ENCODE measurements at places on chromosomes 5 and 9. TPM values are rescaled to one million over a fixed set of nuclear protein-coding genes. Genes with fewer than 3 reads are reported as not detected.

- no peak for DNase-seq
Observed at GRCh38 chr5:97151370-97151769, 9.0 kb upstream of the LIX1 start.

C5orf52 gene
- total RNA-seq: not detected

DNA sequence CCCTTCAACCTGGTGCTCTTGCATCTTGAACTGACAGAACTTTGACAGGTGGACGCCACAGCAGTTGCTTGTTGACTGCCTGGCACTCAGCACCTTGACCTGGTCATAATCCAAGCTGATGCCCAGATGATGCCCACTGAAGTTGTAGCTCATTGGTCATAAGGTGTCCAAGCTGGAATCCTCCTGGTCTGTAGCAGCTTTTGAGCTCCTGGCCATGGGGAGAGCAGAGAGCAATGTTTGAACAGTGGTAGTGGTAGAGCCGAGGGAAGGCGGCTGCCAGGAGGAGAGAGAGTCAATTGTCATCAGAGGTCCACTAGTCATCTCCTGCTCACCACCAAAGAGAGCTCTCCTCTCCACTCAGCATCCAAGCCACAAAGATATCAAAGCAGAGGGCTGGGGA is 23.3 kb downstream of the CSF2 start:
- DNase-seq: no peak

DNA sequence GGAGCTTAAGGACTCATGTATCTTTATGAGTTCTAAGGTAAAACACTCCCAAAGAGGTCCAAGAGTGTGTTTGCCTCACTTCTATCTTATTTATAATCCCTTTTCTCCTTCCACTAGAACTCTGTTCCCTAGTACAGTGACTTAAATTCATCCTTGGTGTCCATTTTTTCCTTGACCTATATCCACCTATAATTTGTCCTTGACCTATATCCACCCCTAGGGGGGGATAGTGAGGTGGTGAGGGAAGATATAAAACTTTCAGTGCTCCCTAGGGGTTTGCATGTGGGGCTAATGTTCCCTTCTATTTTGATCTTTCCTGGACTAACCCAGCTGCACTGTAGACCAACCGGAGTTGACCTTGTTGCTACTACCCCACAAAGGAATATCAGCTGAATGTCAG is 83.5 kb upstream of the GNAQ start:
- DNase-seq: no peak

ELL2 gene
- total RNA-seq: 123 TPM

RNF183 gene
- not detected for total RNA-seq

LCN12 gene
- total RNA-seq: not detected

DNA sequence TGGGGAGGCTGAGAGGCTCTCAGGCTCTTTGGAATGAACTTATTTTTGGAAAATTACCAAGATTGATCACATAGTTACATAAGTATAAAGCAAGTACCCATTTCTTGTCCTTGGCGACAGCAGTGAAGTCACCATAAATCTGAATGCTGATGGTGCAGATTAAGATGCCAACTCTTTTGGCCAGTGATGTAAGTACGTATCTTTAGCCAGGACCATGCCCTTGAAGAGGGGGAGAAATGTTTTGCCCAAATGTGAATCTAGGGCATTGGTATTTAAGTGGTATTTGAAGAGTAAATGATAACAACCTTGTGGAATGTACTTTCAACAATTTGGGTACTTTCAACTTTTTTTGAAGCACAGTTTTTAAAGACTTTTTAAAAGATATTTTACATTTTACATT is 68.2 kb upstream of the RAD23B start:
- DNase-seq: no peak

DNA sequence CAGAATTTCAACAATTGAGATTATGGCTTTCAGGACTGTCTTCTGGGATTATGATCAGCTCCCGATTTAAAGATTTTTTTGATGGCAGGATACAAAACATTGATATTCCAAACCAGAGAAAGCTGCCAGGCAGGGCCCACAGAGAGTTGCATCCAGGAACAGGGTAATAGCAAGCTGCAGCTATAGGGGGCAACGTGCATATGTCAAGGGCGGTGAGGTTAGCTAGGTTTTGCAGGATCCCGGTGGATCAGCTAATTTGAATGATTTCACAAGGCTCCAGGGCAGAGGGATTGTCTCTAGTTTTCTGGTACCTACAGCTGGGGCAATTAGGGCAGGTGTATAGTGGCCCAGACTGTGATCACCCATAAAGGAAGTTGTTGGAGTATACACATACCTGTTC is 339.4 kb downstream of the CHSY3 start:
- DNase-seq: no peak

GRCh38 chr5:96033116-96033515 is 71.5 kb upstream of the ELL2 start:
- no peak for DNase-seq

DNA sequence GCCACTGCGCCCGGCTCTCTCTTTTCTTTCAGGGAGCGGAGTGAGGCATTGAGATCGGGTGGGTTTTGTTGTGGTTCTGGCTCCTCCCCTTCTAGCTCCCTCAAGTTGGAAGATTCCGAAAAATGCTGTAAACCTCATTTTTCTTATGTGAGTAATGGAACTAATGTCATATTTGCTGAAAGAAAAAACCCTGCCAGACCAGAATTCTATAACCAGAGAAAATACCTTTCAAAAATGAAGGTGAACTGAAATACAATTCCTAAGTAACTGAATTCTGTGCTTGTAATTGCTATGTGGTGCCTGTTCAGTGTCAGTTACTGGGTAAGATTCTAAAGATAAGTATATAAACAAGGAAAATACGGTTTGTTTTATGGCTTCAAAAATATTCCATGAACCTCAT is 30.9 kb upstream of the CDK20 start:
- no peak for DNase-seq

TMEFF1 gene
- total RNA-seq: 0.57 TPM

- DNase-seq: no peak
Observed at GRCh38 chr5:144333336-144333920, 162.8 kb downstream of the KCTD16 start.

DNA sequence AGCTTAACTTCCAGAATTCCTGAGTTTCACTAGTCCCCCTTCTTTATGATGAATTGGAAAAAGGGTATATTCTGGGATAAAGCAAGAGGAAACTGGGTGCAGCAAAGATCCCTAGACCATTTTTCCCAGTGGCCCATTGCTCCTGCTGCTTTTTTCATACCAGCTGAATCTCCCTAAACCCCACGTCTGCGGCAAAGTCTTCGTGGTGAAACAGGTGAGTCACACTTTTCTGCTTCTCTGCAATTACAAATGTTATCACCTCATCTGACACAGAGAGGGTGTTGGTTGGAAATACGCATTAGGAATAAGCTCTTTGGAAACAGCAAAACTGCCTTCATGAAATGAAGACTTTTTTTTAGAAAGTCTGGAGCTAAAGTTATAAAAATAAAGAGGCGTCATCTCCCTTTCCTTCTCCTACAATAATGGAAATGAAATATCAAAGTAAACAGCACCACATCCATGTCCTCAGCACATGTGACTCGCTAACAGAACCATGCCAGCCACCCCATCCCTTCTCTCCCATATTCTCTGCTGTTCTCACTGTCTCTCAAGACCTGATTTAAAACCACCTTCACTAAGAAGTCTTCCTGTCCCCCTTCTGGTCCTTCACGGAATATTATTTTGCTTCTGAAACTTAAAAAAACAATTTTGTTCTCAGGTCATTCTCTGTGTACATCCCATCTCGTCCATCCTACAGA is 39.5 kb upstream of the GLRX start:
- DNase-seq: no peak

PCDHB16 gene
- total RNA-seq: 1.3 TPM

PRDM9 gene
- total RNA-seq: not detected

GRCh38 chr9:21744841-21745240 is 57.6 kb upstream of the MTAP start:
- DNase-seq: no peak

FBP2 gene
- not detected for total RNA-seq

DDX4 gene
- not detected for total RNA-seq

DNA sequence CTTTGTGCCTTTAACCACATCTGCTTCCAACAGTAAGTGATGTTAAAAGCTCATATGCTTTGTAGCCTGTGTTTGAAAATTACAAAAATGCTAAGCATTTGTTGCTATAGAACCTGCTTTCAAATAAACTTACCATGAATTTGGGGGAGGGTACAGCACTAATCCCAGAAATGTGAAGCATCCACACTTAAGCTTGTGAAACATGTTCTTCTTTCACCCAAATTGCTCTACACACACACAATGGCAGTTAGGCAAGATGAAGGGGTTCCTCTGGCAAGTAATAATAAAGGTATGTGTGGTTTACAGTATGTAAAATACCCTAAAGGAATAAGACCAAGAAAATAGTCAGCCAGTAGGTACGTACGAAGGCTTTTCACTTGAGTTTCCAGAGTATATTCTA is 165.6 kb downstream of the SMARCA2 start:
- DNase-seq: no peak

- no peak for DNase-seq
Observed at GRCh38 chr9:23766613-23767012, 59.4 kb downstream of the ELAVL2 start.

DNA sequence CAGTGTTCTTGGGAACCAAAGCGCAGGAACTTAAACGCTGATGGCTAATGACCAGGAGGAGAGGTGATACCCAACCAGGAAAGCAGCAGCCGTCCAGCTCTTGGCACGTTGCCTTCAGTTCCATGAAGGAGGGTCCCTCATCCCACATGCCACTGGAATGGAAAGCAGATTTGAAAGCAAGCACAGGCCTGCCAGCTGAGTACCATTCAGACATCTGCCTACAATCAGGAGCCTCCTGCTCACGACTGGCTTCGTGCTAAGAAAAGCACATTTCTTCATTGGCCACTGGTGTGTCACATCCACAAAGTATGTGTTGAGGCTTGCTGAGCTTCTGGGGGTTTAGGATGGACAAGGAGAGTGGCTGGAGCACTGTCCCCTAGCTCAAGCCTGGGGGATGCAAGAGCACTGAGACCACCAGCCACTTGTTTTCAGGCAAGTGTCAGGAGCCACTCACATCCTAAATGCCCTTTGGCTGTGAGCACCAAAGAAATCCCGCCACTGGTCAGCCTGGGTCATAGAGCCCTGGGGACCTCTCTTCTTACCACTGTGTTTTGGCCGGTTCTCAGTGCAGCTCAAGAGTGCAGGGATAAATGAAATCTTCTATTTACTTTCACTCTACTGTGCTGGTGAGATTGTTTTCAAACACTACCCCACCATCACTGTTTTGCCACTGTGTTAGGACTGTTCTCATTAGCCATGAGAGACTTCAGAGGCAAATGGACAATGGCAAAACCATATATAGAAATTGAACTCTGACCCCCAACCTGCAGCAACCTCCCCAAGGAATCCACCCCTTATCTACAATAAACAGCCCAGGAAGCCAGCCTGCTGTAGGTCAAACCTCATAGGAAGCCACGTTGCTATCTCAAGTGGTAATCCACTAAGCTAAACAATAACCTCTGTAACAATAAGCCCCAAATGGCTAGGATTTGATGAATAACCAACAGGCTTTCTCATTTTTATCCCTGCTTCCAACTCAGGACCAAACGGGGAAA is 58.3 kb downstream of the MTX3 start:
- DNase-seq: no peak

GRCh38 chr9:306907-307306 is 92.2 kb downstream of the DOCK8 start:
- no peak for DNase-seq

- DNase-seq: no peak
Observed at GRCh38 chr9:38263532-38263931, 129.0 kb upstream of the ALDH1B1 start.

DNA sequence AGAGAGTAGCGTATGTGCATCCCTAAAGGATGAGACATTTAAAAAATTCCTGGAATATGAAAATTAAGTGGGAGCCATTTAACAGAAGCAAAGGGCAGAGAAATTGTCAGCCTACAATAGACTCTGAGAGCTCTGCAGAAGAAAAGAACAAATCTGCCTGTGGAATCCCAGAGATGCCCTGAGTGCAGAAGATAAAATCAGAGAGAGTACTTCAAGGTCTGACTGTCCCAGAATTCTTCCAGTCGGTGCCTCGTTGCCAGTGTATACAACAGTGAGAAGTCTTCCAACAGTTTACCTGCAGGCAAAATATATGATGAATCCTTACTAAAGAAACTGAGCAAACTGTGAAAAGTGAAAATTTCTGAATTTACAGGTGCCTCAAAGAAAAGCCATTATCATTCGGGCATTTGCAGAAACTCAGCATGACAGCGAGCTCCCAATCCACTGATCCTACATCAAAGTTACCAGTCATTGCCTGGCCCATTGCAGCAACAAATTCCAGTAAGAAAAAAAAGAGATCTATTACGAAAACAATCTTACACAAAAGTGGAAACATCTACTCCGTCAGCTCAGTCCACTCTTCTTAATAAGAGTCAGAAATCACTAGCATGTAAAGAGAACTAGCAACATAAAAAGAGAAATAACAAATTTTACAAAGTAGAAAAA is 92.8 kb upstream of the VCAN start:
- no peak for DNase-seq

GRCh38 chr9:136001231-136001630 is 40.1 kb upstream of the UBAC1 start:
- no peak for DNase-seq

GRCh38 chr5:172906888-172907287 is 52.3 kb upstream of the RPL26L1 start:
- DNase-seq: no peak

DNA sequence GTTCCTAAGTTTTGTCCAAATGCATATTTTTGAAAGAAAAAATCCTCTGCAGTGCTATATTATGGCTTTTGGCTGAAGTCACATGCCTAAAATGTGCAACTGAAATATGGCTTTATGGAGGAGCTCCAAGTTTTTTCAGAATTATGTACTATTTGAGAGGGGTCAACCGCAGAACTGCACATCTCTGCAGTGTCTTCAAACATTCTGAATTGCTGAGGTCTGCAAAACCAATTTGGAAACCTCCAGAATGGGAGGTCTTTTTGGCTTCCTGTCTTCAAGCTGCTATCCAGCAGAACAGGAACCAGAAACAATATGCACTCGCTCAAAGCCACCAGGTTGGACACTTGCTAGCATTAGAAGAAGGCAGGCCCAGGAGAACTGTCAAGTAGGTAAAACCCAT is 376.0 kb upstream of the PAPPA start:
- no peak for DNase-seq

GRCh38 chr5:7857926-7858632 is 7.1 kb upstream of the CFAP90 start:
- DNase-seq: no peak

TLR4 gene
- 0.34 TPM for total RNA-seq

DNA sequence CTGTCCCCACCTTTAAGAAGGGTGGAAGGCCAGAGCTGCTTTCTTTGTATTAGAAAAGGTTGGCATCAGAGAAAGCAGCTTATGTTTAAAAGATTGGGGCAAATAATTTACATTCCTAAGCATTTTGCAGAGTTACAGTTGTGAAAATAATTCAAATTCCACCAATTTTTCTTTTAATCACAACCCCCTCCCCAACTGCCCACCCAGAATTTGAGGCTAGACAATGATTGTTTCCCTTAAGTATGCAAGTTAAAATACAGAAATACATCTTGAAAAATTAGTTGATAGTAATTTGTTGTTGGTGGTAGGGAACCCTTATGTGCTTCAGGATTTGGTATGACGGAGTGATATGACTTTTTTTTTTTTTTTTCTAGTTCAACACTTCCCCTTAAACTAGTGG is 133.0 kb downstream of the ZSWIM6 start:
- DNase-seq: no peak

MELK gene
- total RNA-seq: 7.4 TPM

UBAP2 gene
- total RNA-seq: 14.5 TPM

DMRT2 gene
- 0.99 TPM for total RNA-seq

Measured in esophagus squamous epithelium (tissue), 5 donors.